ENCODE measurements at places on chromosomes 6 and 20. TPM values are rescaled to one million over a fixed set of nuclear protein-coding genes. Genes with fewer than 3 reads are reported as not detected.

The PCIF1 gene
- total RNA-seq, result 13.6 TPM

The RWDD2A gene
- 3.0 TPM for total RNA-seq

The HLA-DOA gene
- not detected for total RNA-seq

GRCh38 chr6:98904096-98904495 lies 43.6 kb downstream of the FBXL4 start:
- DNase-seq, result no peak

DNA sequence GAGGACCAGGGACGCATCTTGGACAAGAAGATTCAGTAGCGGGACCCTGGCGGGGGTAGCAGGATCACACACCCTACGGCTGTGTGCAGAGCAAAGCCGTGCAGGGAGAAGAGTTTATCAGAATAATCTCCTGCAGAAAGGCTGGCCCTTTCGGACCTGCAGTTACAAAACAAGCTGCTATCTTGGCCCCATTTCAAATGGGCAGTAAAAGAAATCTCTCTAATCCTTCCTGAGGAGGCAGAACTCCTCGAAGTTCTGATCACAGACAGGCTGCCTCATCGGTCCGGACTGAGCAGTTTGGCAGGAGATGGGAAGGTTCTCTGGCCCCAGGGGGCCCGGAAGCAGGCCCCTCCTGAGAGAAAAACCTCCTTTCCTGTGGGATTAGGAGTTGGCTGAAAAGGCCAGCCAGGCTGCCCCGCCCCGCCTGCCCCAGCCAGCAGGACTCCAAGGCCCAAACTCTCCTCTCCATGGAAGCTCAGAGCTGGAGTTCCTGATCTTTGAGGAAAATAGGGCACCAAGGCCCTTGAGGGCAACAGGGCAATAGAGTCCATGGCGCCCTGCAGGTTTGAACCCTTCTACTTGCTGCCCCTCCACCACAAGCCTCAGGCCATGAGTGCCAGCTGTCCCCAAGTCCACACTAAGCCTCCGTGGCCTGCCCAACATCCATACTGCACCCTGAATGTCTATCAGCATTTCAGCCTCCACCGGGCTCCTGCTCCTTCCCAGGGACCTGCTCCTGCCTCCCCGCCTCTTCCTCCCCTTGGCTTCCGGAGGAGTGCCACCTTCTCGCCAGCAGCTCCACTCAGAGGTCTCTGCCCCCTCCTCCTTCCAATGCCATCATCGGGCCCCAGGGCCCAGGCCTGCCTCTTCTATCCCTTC lies 141.3 kb downstream of the PREX1 start:
- DNase-seq, result peak; percentile 61

DNA sequence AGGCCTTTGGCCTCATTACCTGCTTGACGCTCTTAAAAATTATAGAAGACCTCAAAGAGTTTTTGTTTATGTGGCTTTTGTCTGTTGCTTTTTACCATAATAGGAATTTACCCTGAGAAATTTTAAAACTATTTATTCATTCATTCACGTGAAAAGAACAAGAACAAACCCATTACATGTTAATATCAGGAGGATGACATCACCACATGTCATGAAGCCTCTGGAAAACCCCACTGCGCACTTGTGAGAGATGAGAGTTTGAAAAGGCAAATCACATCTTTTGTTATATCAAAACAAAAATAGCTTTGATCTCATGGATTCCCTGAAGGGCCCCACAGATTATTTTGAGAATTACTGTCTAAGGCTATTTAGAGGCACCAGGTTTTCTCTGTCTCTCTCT lies 61.3 kb upstream of the EYA2 start:
- DNase-seq, result no peak

DNA sequence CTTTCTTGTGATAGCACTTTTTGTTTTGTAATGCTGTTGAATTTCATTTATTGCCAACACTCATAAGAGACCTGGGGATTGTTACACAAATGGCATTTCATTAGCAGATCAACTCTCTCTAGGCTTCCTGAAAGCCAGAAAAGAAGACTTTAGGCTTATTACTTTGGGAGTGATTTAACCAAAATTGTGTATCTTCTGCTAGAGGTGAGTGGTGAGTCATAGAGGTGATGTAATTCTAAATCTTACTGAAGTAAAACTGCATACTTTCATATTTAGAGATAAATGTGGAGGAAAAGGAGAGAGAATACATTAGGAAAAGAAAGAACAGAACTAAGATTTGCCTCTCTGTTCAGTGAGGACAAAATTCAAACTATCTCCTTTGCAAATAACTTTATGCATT lies 304.7 kb upstream of the RGS17 start:
- DNase-seq, result no peak

DNA sequence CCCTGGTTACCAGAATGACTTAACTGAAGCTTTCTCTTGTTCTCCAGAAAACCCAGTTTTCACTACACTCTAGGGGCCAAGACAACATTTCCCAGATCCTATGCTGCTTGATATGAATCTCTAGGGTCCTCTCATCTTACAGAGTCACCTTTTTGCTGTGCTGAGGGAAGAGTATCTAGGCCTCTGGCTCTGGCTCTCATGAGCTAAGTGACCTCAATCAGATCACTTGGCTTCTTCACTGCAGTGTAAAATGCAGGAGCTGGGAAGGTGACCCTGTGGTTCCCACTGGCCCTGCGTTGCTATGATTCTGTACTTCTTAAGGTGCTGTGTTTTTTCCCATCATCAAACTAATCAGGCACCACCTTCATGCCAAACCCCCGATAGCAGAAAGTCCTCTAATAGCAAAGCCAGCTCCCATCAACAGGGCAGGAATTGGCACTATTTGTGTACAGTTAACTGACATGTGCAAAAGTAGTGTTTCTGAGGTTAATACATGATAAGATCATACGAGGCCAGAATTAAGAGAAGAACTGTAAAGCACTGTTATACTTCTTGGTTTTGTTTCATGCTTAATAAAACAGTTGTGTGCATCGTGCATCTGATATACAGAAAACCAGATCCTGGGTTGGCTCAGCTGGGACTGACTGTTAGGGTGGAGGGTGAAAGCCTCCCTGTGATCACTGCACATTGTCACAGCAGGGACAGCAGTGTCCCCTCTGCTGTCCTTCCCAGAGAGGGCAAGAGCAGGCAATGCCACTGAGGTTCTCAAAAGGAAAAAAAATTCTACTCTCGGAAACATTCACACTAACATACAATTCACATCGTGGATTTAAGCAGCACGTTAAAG lies 46.7 kb downstream of the CNKSR3 start:
- DNase-seq, result no peak

- peak; percentile 24 for DNase-seq
Observed at GRCh38 chr20:25272223-25273000, 24.5 kb downstream of the PYGB start.

DNA sequence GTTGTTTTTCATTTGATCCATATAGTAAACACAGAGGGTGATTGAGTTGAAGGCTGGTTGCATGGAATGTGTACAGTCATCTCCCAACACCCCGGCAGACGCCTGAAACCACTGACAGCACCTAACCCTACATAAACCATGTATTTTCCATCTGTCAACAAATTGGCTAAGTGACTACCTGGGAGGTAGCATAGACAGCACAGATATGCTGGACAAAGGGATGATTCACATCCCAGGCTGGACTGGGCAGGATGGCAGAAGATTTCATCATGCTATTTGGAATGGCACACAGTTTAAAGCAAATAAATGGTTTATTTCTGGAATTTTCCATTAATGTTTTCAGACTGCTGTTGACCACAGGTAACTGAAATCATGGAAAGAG lies 4.4 kb upstream of the VIP start:
- DNase-seq, result no peak
